ENCODE measurements at places on chromosomes 2 and 18.

DNA sequence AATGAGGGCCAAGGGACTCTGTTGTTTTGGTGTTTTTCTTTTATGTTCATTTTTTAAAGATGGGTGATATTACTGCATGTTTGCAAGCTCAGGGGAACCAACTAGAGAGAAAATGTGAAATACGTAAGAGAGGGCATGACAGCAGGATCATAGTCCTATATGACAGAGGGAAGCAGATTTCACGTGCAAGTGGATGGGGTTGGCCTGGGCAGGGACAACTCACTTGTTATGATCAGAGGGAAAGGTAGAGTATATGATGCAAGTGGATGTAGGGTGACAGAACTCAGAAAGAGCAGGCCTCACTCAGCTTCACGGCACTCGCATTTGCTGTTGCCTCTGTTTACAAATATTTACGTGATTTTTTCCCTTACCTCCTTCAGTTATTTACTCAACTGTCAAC is 67.0 kb downstream of the OLA1 start:
- DNase-seq: no peak

DNA sequence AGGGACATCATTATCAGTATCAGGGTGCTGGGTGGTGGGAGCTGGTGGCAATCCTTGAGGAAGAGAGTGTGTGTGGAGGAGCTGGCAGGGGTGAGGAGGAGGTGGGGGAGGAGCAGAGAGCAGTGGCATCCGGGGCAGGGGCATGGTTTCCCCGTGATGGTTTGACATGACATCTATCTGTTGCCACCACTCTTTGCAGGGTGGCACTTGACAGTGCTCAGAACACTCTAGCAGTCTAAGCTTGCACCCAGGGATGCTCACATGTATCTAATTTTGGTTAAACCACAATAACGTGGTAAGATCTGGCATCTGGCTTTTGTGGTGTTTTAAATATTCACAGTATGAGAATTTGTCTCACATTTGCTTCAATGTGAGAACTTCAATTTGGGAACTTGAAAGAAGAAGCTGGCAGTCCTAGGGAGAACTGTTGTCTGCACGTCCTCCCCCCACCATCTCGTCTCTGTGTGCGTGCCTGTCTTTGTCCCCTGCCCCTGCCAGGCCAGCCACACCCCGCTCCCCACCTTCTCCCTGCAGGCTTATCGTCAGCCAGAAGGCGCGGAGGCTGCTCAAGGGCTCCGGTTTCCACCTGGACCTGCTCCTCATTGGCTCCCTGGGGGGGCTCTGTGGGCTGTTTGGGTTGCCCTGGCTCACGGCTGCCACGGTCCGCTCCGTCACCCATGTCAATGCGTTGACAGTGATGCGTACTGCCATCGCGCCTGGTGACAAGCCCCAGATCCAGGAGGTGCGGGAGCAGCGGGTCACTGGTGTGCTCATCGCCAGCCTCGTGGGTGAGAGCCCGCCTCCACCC is 11.7 kb downstream of the SLC4A3 start:
- DNase-seq: no peak

DNA sequence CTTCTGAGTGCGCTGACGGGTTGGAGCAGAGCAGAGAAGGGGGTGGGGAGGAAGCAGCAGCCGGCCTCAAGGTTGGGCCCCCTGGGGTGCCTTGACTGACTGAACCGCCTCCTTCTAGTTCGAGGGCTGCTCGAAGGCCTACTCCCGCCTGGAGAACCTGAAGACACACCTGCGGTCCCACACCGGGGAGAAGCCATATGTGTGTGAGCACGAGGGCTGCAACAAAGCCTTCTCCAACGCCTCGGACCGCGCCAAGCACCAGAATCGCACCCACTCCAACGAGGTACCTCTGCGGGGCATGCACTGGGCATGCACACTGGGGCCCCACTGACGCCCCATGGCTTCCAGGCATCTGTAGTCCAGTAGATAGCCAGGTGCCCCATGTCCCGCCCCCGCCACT is 246.9 kb downstream of the GLI2 start:
- no peak for DNase-seq

DNA sequence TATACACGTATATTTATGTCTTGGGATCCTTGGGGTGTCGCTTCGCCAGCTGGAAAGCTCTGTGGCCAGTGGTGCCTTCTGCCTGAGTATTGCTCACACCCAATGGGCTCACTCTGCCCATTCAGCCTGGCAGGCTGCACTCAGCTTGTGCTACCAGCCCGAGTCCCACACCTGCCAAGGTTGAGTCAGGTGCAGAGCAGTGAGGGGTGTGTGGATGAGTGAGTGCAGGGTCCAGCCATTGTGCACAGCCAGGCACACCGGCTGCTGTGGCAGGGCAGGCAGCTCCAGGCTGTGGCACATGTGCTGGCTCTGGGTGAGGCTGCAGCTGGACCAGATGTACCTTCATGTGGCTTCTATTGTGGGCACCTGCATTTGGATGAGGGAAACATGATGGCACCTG is 496.9 kb upstream of the LINC00305 start:
- no peak for DNase-seq

- peak; percentile 58 for DNase-seq
These were observed 13.1 kb upstream of the ACTR3 start for GRCh38 chr2:113876503-113877387.

- DNase-seq: no peak
These were observed 87.7 kb upstream of the SMAD7 start for GRCh38 chr18:49038423-49038822.

All from stimulated activated CD4-positive, alpha-beta T cell treated with anti-CD3 and anti-CD28 coated beads, Interleukin-4, amount 100 ng/mL, for 1 hour (primary cell).